ENCODE measurements at places on chromosomes 2 and 18.

- DNase-seq: no peak
Observed at GRCh38 chr2:97919858-97920257, 75.9 kb downstream of the TMEM131 start.

DNA sequence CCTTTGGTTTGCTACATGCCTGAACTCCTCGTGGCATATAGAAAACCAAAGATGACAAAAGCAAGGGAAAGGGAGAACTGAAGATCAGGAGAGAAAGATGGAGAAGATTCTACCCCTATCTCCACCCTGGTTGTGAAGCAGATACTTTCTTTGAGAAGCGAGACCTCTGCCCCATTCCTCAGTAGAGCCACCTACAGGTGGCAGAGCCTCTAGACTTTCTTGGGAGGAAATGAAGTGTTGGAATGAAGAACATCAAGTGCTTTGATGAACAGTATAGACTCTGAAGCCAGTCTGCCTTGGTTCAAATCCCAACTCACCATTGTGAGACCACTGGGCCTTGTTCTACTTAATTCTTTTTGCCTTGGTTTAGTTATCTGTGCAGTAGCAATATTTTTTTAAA, 348.8 kb upstream of the ETAA1 start:
- no peak for DNase-seq

DNA sequence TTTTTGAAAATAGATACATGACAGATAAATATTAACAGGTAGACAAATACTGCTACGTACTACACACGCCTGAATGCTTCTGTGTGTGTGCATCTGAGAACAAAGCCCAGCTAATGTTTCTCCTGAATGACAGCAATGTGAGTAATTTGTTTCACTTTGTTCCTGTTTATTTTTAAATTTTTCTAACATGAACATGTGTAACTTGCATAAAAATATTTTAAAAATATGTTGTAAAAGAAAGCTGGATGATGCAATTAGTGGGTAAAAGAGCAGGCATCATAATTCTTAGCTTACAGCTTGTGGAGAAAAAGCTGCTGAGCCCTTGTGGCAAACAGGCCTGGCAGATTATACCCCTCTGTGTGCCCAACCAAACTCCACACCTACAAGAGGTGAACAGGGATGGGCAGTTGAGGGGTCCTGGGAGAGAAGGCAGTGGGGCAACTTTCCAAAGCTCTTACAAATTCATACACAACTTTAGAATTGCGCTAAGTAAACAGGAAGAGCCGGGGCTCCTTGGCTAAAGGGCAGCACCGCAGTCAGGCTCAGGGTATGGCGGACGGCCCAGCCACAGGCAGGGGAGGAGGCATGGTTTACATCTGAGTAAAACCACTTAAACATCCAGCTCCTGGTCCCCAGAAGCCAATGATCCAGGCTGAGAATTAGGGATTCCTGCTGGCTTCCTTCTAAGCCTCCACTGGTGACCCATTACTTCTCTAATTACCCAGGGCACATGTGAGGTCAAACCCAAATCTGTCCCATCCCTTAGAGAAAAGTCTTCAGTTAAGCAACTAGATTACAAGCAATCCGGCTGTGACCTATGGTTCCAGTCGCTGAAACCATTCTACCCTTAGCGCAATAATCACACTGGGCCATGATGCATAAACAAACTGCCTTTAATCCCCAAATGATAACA, 14.0 kb downstream of the PXDN start:
- no peak for DNase-seq

GRCh38 chr18:78477840-78478239, 501.8 kb upstream of the SALL3 start:
- no peak for DNase-seq

DNA sequence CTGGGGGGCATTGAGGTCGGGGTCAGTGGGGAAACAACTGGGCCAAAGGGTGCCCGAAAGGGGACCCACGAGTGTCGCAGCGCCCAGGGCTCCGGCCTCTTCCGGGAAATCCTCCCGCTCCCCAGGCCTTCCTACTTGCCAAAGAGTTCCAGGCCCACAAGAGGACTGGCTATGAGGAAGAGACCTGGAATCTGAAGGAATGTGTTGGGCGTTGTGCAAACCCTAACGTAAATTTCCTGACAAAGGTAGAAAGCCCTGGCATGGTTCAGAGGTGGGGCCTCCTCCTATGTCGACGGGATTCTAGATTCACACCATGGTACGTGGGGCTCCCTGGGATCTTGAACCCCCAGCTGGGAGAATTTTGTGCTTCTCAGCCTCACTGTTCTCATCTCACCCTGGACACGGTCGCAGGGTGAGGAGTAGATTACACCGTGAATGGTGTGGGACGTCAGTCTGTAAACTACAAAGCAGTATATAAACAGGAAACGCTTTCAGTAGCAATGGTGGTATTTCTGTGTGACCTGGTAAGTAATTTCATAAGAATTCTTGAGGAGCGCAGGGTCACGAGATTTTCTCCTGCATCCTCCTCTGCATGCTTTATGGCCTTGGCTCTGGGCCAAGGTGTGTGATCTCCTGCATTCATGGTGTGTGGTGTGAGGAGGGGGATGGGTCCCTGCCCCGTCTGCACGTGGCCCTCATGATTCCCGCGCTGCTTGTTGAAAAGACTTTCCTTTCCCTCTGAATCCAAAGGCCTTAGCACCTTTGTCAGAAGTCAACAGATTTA, 868 bp downstream of the HSBP1L1 start:
- DNase-seq: no peak

DNA sequence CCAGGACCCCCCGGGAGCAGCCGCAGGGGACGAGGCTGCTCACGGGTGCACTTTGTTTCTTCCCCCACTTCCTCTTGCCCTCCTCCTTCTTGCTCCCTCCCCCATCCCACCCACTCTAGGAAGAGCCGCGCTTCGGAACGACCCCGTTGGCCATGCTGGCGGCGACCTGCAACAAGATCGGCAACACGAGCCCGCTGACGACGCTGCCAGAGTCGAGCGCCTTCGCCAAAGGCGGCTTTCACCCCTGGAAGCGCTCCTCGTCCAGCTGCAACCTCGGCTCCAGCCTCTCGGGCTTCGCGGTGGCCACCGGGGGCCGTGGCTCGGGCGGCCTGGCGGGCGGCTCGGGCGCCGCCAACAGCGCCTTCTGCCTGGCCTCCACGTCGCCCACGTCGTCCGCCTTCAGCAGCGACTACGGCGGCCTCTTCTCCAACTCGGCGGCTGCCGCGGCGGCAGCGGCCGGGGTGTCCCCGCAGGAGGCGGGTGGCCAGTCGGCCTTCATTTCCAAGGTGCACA, 1.3 kb downstream of the SP9 start:
- DNase-seq: no peak

GRCh38 chr2:176636401-176636800, 367.2 kb downstream of the MTX2 start:
- no peak for DNase-seq

- no peak for DNase-seq
Observed at GRCh38 chr2:96524482-96525210, 11.9 kb upstream of the ARID5A start.

DNA sequence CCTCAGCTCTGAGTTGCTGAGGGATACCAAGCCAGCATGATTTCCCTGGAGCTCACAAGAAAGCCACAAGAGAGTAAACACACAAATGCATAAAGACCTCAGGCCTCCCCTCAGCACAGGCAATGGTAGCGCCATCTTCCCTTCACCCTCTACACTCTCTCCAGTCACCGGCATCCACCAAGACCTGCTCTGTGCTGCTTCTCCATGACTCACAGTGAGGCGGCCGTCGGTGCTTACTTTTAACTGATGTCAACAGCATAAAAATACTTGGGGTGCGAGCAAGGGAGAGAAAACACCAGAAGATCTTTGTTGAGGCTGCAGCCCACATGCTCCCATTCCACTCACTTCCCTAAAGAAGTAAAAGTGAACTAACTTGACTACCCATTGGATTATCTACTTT, 46.7 kb downstream of the L3MBTL4 start:
- DNase-seq: no peak

- no peak for DNase-seq
Observed at GRCh38 chr2:184308706-184309105, 289.6 kb upstream of the ZNF804A start.

GRCh38 chr2:84919885-84920580, 14.6 kb downstream of the TMSB10 start:
- no peak for DNase-seq

DNA sequence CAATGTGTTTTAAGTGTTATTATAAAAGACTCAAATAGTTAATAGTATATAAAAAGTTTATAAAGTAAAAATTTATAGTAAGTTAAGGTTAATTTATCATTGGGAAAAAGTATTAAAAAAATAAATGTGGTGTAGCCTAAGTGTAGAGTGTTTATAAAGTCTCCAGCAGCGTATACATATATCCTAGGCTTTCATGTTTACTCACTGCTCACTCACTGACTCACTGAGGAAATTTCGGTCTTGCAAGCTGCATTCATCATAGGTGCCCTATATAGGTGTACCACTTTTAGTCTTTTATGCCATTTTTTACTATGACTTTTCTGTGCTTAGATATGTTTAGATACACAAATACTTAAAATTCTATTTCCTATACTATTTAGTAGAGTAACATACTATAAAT, 866.0 kb downstream of the CBLN2 start:
- DNase-seq: no peak

GRCh38 chr2:191465766-191466420, 212.0 kb upstream of the NABP1 start:
- no peak for DNase-seq

Measured in stimulated activated CD4-positive, alpha-beta T cell treated with anti-CD3 and anti-CD28 coated beads, TNF-alpha, amount 100 ng/mL, for 1 hour (primary cell).